ENCODE measurements at places on chromosomes 2 and 18.

DNA sequence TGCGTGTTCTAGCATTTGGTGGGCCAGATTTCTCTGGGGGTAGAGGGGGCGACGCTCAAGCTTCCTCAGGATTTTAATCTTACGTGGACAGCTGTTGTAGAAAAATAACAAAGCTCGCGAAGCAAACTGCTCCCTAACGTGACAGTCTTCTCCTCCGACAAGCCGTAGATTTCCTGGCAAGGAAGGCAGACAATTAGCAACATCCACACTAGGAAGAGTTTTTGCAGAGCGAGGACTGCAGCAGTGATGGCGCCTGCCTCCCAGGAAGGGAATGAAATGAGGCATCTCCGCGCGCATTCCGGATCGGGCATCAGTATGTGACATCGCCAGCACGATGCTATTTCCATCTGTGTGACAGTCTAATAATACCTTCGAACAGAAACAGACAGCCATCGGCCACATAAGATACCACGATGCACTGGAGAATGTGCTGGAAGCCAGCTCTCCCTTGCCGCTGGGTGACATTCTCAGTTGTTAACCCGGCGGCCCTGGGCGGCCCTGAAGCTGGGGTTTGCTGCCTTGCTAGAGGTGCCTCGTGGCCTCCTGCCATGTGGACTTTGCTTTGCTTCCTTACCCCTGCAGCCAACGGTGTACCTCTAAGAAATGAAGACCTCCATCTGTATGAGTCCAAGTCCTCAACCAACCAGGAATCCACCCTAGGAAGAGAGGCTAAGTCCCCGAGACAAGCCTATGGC is 101.8 kb upstream of the AGAP1 start:
- DNase-seq = no peak

DNA sequence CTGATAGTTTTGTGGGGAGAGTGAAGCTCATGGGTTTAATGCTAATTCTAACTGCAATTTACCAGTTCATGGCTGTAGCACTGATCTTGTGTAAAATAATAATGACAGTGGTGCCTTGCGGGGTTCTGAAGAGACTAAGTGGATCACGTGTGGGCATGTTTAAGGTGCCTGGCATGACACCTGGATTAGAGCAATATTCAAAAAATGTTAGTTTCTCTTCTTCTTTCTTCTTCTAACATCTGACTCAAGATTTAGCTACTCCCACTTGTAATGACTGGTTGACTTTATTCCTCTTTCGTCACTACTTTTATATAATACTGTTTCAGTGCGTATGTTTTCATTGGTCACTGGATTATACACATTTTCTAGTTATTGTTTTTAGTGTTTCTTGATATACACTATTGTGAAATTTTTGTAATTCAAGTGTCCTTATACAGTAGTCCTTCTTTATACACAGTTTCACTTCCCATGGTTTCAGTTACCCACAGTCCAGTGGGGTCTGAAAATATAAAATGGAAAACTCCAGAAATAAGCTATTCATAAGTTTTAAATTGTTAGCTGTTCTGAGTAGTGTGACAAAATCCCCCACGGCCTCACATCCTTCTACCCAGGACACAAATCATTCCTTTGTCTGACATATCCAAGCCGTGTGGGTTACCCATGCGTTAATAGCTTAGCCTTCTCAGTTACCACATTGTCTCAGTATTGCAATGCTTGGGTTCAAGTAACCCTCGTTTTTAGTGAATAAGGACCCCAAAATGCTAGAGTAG is 662.2 kb upstream of the CNTNAP5 start:
- no peak for DNase-seq

DNA sequence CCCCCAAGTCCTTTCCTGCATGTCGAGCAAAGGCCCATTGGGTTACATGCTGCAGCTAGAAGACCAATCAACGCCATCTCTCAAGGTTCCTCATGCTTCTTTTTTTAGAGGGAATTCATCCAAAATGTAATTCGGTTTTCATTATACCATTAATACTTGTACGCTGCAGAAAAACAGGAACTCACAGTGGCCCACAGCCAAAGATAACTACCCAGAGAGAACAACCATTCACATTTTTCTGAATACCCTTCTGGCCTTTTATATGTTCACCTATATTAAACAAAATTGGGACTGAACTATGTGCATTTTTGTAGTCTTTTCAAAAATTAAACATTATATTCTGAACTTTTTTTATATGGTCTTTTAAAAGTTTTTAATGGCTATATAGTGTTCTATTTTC is 25.8 kb downstream of the FARP2 start:
- DNase-seq = no peak

- no peak for DNase-seq
Observed at GRCh38 chr2:189763908-189764661, 1.5 kb upstream of the OSGEPL1 start.

DNA sequence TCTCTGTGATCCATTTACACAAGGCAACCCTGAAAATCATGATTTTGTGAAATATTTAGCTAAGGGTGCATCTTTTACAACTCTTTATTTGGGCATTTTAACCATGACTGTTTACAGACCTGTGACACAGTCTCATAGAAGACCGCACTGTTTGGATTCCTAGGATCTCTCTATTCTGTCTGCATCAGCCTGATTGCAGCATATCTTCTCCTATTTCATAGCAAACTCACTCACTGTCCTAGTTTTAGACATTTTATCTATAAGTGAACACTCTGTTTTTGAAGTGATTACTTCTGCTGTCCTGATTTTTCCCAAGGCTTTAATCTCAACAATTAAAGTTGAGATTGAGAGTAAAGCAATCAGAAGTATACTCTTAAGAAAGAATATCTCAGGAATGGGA is 56.2 kb downstream of the CAVIN2 start:
- DNase-seq = no peak

DNA sequence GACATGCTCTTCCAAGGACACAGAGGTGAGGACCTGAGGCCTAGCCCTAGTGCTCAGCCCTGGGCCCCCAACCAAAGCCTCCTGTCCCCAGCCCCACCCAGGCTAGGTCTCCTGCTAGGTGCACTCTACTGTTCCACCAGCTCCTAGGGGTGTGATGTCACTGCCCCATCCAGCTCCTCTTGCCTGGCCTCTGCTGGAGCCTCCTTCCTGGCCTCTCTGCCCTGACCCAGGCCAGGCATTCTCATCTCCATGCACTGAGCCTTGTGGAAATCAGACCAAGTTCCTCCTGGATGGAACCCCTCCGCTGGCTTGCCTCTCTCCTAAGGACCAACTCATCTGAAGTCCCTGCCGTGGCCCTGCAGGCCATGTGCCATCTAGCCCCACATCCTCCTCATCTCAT is 156.8 kb downstream of the INHBB start:
- DNase-seq = no peak

- DNase-seq = no peak
Observed at GRCh38 chr2:180991820-180992219, 11.4 kb downstream of the UBE2E3 start.

DNA sequence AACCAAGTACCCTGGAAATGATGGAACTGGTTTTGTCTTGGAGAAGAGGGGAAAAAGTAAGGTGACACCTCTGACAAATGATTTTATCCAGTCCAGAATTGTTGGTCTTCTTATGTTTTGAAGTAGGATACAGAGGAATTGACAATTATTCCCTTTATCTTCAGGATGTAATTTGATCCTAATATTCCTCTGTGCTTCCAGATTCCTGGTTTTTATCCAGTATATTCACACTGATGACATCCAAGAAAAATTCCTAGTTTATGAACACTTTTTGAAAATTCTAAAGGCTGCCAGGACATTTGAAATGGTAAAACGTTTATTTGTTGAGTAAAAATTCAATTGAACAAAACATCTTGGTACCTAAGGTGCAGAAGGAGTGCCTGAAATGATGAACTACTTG is 22.2 kb upstream of the ETAA1 start:
- DNase-seq = no peak

GRCh38 chr2:45289997-45290709 is 280.9 kb upstream of the SIX2 start:
- no peak for DNase-seq

- DNase-seq = no peak
Observed at GRCh38 chr18:36120297-36120696, 8.8 kb downstream of the SLC39A6 start.

GRCh38 chr18:55585920-55586561 is 2.0 kb downstream of the TCF4 start:
- DNase-seq = no peak

DNA sequence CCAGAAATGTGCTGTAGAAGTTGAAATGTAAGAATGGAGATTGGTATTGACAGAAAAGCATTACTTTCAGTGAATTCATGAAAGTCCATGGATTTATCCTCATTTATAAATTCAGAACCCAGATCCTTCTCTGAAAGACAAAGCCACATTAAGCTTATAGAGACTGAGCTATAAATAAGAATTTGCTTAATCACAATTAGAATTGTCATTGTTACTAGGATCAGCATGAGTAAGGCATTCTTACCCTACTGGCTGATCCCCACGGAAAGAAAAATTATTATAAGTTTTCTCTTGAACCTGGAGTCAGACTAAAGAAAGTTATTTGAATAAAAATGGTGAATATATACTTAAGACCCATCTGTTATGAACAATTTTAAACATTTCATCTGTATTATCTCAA is 199.2 kb upstream of the DTNA start:
- no peak for DNase-seq

DNA sequence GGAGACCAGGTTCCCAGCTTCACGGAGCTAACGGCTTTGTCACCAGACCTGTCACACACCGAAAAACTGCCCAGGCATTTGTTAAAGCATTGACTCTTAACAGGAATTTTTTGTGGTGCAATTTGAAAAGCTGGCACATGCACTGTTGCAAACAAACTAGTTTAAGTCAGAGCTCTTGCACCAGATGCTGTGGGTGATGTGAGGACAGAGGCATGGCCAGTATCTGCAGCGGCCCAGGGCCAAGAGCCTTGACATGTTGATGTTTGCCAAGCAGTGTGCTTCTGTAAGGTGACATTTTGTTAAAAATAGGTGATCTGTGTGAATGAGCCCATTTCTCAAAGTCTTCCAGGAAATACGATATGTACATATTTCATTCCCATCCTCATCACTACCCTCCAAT is 142.5 kb downstream of the MTCL1 start:
- no peak for DNase-seq

DNA sequence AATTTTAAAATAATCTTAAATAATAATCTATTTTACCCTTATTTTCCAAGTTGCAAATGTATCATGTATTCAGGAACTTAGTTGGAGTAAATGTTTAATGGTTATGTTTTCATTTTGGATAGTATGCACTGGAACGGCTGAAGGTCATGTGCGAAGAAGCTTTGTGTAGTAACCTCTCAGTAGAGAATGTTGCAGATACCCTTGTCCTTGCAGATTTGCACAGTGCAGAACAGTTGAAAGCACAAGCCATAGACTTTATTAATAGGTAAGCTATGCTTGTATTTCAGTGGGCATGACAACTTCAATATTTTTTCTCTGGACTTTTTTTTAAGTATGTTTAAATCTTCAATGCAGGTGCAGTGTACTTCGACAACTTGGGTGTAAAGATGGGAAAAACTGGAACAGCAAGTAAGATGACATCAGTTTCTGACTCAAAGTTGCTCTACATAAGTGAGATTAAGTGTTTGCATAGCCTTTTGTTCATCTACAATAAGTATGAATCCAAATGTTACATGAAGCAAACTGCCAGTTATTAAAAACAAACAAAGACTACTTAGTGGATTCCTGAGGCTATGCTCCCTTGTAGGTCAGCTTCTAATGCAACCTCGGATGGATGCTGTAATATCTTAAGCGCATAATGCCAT is 63.1 kb downstream of the SPOPL start:
- no peak for DNase-seq

DNA sequence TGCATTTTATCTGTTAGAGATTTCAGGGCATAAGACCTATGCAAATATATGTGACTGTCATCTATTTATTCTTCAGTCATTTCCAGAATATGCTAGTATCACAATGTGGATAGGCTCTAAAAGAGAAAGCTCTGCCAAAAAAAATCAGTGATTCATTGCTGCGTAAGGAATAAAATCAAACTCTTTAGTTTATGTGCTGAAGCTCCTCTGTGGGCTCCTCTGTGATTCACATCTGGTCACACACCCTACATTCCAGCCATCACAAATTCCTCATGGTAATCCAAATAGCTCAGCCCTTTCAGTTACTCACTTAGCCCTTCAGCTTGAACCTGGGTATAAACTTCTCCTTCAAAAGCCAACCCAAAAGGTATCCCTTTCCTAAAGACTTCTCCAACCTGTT is 21.4 kb downstream of the DLGAP1 start:
- no peak for DNase-seq

DNA sequence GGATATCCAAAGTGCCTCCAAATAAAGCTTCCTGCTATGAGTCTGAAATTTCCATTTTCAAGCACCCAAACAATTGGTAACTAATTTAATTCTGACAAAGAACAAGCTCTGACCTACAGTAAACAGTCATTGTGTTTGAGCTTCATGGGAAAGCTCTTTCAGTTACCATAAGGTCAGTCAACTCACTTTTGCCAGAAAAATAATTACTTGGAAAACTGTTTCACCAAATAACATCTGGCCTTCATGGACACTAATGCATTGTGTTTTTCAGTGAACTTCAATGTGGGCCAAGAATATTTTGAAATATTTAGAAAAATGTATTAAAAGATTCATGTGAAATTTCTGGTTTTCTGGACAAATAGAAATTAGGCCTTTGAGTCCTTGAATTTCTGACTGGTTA is 369.9 kb downstream of the GALR1 start:
- DNase-seq = no peak

GRCh38 chr2:104863146-104863467 is 9.2 kb downstream of the POU3F3 start:
- no peak for DNase-seq

GRCh38 chr2:85953476-85953875 is 64.7 kb upstream of the ST3GAL5 start:
- DNase-seq = no peak

DNA sequence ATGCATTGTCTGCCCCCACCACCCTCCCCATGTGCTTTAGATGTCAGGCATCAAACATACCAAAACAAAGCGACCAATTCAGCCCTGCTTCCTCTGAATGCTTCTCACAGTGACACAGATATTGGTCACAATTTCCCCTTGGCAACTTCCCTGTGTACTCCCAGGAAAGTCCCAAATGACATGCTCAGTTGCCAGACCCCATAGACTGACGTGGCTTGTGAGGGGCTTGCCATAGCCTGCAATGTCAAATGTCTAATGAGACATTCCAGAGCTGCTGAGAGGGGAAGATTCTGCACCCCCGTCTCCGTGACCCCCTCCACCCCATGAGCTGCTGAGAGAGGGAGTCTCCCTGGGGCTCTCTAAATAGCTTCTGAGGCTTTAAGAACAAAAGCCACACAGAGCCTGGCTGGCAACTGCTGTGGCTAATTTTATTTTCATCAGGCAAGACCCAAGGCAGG is 47.3 kb downstream of the RFTN2 start:
- DNase-seq = peak; percentile 62

- DNase-seq = no peak
Observed at GRCh38 chr18:12258719-12259705, 4.9 kb downstream of the CIDEA start.

- DNase-seq = no peak
Observed at GRCh38 chr2:69948032-69948962, 13.1 kb downstream of the ASPRV1 start.

Data from sciatic nerve (tissue), 2 donors.